ENCODE measurements at places on chromosomes 6 and 20.
A peak's percentile ranks its signal among the peaks of the same experiment; 100 is the strongest.

GRCh38 chr6:33199687-33200218 is 712 bp downstream of the RXRB start:
- peak; percentile 69 for DNase-seq

GRCh38 chr6:30097902-30098768 is 14.8 kb downstream of the TRIM31 start:
- no peak for DNase-seq

GRCh38 chr6:4280707-4281106 is 145.3 kb upstream of the ECI2 start:
- DNase-seq: no peak

GRCh38 chr6:40796260-40797221 is 209.4 kb upstream of the LRFN2 start:
- DNase-seq: no peak

GRCh38 chr20:41139227-41140093 is 2.1 kb downstream of the PLCG1 start:
- no peak for DNase-seq
